Stomach (tissue), 19 donors: ENCODE measurements at places on chromosomes 5 and 9. TPM values are rescaled to one million over a fixed set of nuclear protein-coding genes. Genes with fewer than 3 reads are reported as not detected.

GRCh38 chr9:134328841-134329575, 2.8 kb downstream of the RXRA start:
- DNase-seq: peak; percentile 82

- DNase-seq: no peak
These were observed 124.8 kb upstream of the IQGAP2 start for GRCh38 chr5:76278261-76278789.

- DNase-seq: no peak
These were observed 7.4 kb downstream of the FIBCD1 start for GRCh38 chr9:130931508-130932254.

DNA sequence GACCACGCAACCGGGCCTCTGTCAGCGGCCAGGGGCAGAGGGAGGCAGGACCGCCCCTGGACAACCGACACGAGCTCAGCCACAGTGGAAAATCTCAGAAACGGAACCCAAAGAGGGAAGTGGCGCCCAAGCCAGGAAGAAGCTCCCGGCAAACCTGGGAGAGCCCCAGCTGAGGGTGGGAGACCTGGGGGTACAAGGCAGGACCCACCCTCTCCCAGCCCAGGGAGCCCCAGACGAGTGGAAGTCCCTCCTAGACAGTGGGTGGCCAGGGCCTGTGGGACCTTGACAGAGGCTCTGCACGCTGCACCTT, 3.0 kb downstream of the SLC12A7 start:
- no peak for DNase-seq

DNA sequence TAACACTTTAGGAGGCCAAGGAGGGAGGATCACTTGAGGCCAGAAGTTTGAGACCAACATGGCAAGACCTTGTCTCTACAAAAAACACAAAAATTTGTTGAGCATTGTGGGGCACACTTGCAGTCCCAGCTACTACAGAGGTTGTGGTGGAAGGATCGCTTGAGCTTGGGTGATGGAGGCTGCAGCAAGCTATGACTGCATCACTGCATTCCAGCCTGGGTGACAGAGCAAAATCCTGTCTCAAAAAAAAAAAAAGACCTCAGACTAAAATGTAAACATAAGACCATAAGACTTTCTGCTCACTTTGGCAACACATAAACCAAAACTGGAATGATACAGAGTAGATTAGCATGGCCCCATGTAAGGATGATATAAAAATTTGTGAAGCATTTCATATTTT, 24.6 kb upstream of the NANS start:
- no peak for DNase-seq

- no peak for DNase-seq
These were observed 14.8 kb downstream of the SUB1 start for GRCh38 chr5:32600054-32600622.

DNA sequence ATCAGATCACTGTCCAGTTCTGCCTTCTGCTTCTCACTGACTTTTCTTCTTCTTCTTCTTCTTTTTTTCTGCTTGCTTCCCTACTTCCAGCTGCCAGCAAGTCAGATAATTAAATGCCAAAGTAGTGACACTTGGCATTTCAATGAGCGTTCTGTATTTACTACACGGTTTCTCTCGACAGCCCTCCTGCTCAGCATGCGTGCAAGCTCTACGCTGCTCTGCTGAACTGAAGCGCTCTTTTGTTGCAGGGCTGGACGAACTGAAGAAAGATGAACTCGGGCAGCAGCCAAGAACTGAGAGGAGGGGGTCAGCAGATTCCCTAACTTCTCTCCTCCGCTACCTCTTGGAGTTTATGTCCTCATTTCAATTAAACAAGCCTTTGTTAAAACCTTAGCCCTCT, 319.1 kb downstream of the GLIS3 start:
- no peak for DNase-seq

DNA sequence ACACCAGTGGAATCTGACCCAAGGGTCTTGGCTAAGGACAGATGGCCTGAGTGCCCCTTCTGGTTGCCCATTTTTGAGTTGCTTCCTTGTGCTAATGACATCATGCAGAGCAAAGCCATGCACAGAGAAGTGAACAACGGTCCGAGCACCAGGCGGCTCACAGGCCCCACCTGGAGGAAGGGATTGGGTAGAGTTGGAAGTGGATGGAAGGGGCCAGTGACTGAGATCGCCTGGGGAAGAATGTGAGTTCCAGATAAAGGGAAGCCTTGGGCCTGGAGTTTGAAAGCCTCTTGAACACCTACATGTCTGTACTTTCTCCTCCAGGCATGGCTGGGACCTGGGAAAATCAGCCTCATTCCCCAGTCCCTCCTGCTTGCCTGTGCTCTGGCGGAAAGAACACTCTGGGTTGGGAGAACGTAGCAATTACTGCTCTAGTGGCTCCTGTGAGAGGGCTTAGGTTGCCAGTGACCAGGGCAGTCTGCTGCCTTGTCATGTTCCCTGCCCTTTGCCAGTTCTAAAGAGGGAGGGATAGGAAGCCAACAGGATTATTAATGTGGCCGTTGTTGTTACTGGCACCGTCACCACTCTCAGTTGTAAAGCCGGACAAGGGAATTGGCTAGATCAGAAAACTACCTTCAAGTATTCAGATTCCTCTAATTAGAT, 62.5 kb upstream of the PTPN3 start:
- no peak for DNase-seq

DNA sequence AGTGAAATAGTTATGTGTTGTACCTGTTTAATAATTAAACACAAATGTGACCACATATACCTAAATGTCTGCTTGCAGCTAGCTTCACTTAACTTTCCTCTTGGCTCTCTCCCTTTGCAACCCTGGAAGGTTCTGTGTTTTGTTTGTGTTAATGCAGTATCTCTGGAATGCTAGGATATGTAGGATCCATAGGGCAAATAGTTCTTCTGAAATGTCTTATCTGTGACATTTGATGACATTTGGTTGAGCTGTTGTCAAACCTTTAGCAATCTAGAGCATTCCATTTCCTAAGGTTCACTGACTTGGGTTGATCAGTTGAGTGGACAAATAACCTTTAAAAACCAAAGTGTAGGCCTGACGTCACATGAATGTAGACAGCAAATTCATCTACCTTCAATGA, 21.8 kb downstream of the CTNNA1 start:
- no peak for DNase-seq

DNA sequence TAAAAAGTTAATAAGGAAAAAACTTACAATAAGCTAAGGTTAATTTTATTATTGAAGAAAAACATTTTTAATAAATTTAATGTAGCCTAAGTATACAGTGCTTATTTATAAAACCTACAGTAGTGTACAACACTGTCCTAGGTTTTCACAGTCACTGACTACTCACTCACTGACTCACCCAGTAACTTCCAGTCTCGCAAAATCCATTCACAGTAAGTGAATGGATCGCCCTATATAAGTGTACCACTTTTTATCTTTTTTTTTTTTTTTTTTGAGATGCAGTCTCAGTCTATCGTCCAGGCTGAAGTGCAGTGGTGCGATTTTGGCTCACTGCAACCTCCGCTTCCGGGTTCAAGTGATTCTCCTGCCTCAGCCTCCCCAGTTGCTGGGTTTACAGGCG, 47.7 kb downstream of the FNIP1 start:
- DNase-seq: no peak

- no peak for DNase-seq
These were observed 49.4 kb downstream of the MEF2C start for GRCh38 chr5:88833371-88834130.

DNA sequence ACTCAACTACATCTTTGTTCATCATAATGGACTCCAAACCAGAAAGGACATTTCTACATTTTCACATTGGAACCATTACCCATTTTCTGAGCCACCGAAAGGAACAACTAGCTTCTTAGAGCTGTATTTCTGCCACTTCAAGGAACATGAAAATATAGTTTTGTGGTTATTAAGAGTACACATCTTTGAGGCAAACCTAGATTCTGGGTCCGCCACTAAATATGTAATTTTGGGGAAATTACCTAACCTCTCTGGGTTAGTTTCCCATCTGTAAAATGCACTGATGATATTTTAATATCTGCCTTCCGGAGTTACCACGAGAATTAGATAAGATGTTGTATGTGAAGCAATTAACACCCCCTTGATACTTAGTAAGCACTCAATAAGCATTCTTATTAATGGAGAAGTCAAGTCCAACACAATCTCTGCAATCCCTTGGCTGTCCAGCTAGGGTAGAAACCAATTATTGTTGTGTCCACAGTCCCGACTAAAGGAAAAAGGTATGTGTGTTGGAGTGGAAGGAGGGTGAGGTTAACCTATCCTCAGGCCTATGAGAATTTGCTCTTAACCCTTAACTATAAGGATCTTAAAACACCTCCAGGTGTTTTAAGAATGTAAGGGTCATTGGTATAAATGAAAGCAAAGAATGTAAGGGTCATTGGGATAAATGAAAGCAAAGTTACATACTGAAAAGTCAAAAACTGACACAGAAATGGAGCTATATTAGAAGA, 94.0 kb upstream of the PTGER4 start:
- DNase-seq: no peak

GRCh38 chr9:99092643-99093491, 12.0 kb upstream of the TGFBR1 start:
- no peak for DNase-seq

DNA sequence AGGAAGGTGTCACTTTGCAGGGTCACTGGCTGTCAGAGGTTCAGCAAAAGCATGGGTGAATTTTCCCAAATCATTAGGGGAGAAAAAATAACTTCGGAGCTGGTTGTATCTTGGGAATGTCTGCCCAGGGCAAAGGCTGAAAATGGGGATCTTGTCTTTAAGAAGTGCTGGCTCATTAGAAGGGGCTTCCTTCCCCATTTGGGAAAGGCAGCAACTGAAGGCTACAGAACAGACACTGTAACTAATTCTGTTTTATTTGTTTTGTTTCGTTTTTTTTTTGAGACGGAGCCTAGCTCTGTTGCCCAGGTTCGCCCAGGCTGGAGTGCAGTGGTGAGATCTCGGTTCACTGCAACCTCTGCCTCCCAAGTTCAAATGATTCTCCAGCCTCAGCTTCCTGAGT, 70.3 kb upstream of the PCA3 start:
- no peak for DNase-seq

GRCh38 chr5:77852514-77853352, 76.6 kb upstream of the TBCA start:
- DNase-seq: no peak

GRCh38 chr9:76904661-76905457, 1.1 kb downstream of the PRUNE2 start:
- no peak for DNase-seq

GRCh38 chr5:142508591-142508990, 177.3 kb downstream of the FGF1 start:
- no peak for DNase-seq

DNA sequence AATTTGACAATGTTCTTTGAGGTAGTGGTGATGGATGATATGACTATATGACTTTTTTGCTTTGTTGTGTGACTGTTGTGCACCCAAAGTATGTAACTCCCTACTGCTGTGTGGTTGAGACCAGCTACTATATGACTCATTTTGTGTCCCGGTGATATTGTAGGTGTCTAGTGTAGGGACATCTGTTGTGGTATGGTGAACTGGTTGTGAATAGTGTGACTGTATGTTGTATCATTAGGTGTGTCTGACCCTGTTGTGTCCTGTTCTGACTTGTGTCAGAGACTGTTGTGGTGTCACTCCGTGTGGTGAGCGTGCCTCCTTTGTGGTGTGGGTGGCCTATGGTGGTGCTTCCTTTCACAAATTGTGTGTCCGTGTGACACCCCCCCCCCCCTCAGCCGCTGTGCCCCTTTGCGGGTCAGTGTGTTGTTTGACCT, 11.2 kb upstream of the CXXC5 start:
- no peak for DNase-seq

GRCh38 chr5:36944607-36945225, 68.1 kb downstream of the NIPBL start:
- DNase-seq: peak; percentile 77

GRCh38 chr5:175696139-175696854, 38.4 kb downstream of the HRH2 start:
- peak; percentile 66 for DNase-seq

GRCh38 chr5:36722900-36723299, 116.5 kb downstream of the SLC1A3 start:
- DNase-seq: no peak

GRCh38 chr5:112878760-112879159, 17.7 kb downstream of the SRP19 start:
- peak; percentile 22 for DNase-seq

The FGFR4 gene
- total RNA-seq: 11.0 TPM

The SV2C gene
- 1.8 TPM for total RNA-seq

The LCN15 gene
- total RNA-seq: not detected

The CAMK4 gene
- 17.6 TPM for total RNA-seq

The TAF1L gene
- total RNA-seq: not detected

The IL9 gene
- total RNA-seq: not detected

The ERAP2 gene
- 11.6 TPM for total RNA-seq

The TMEM38B gene
- total RNA-seq: 26.1 TPM

The SUB1 gene
- total RNA-seq: 45.5 TPM

The CATSPER3 gene
- total RNA-seq: not detected

The KCNV2 gene
- not detected for total RNA-seq

The GRXCR2 gene
- total RNA-seq: not detected
